ENCODE measurements at places on chromosomes 7 and 10.
A peak's percentile ranks its signal among the peaks of the same experiment; 100 is the strongest.

DNA sequence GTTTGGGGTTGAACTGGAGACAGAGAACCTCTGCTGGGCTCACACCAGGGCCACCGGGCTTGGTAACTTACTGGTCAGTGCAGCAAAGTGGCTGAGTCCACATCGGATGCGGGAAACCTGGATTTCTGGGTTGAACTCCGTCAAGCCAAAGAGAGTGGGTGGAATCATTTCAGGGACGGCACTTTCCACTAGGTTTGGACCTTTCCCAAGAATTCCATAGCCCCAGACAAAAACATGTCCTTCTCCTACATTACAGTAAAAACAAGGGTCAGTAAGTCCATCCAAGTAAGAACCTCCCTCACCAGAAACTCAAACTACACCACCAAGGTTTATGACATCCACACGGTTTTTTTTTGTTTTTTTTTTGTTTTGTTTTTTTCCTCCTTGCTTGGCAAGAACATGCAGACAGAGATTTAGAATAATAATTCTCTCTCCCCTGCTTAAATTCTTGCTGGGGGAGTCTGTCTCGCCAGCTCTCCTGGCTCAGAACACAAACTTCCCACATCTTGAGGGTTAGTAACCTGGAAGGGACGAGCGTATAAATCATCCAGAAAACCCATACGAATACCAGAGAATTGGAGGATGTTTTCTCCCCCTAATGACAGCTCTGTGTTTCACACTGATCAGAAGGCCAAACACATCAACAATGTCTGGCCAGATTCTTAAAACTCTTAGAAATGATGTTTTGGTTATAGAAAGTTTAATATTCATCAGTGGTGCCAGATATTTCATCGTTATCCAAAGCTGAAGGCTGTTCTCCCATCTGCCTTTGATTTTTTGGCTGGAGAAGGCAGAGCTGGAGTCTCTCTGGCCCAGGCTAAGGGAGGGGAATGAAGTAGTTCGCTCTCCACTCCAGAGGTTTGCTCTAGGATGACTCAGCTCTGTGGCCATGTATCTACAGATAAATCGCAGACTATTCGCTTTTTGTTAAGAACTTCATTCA is 17.5 kb downstream of the RCC1L start:
- DNase-seq = peak; percentile 87

DNA sequence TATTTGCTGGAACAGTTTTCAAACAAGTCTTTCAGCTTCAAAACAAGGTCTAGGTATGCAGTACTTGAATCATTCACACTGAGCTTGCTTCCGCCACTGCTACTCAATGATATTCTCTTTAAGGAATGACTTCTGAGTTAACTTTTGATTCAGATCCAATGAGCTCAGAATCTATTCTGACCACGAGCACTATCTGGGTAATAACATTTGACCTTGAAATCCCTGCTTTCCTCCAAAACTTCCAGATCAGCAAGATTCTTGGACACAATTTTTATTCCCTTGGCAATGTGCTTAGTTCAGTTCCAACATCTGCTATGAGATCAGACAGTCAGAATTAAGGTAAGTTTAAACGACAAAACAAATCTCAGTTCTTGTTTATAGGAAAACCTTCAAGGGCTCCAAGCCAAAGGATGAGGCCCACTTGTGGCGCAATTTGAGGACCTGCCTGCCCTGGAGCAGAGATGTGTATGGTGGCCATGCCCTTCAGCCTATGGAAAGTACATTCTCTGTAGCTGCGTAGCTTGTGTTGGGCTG is 87.2 kb downstream of the RNF216 start:
- DNase-seq = peak; percentile 57

GRCh38 chr10:98808282-98808892 is 361.7 kb upstream of the HPS1 start:
- DNase-seq = no peak

DNA sequence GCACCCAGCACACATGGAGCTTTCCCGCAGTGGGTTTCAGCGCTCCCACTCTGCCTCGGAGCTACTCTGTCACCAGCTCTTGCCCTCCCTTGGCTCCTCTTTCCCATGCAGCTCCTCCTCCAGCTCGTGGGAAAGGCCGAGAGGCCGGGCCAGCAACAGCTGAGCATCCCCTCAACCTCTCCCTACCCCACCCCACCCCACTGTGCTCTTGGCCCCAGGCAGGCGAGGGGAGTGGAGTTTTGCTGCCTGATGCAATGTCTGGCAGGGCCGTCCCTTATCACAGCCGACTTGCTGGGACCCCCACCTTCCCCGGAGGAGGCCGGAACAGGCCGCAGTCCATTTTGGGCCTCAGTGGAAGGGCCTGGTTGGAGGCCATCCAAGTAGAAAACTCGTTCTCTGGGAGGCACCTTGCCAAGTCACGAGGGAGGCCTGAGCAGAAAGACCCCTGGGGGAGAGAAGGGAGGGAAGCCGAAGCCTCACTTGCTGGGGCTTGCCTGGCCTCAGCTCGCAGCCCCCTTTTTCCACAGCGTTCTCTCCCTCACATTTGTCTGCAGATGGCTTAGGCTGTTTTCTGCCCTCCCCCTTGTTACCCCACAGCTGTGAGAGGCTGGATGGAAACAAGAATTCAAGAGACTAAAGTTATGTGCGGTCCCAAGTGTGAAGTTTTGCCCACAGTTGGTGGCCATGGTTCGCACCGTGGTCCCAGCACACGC is 35.3 kb downstream of the CHST3 start:
- peak; percentile 78 for DNase-seq

DNA sequence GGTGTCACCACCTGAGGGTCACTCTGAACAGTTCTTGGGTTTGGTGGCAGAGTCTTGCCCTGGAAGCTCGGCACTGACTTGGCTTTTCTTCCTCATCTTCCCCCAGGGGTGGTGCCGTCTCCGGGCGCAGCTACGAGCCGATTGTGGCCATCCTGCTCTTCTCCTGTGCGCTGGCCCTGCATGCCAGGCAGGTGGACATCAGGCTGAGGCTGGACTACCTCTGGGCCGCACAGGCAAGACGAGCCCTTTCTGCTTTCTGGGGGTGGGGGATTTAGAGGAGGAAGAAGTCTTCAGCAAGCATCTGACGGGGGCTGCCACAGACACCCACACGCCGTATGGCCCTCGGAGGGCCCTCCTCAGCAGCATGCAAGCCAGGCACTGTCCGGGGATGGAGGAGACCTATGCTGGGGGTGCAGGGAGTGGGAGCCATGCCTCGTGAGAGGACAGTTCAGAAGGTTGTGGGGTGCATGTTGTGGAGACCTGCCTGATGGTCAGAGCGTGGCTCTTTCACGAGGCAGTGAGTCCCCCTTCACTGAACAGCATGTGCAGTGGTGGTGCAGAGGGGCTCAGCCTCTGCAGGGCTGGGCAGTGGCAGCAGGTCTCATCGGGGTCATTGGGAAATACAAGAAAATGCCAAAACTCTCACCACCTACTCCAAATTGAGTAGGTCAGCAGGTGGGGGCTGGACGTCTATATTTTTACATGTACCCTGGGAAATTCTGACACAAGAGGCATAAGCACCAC is 112.4 kb downstream of the ADCY1 start:
- DNase-seq = peak; percentile 9

DNA sequence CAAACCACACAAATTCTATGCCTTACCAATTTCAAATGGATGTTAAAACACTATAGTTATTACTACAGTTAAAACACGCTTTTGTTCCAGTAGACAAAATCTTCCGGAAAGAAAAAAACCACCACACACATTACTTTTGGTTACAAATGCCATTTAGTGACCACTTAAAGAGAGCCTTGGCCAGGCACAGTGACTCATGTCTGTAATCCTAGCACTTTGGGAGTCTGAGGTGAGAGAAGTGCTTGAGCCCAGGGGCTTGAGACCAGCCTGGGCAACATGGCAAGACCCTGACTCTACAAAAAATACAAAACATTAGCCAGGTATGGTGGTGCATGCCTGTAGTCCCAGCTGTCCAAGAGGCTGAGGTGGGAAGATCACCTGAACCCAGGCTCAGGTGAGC is 7.2 kb downstream of the TNPO3 start:
- DNase-seq = no peak

DNA sequence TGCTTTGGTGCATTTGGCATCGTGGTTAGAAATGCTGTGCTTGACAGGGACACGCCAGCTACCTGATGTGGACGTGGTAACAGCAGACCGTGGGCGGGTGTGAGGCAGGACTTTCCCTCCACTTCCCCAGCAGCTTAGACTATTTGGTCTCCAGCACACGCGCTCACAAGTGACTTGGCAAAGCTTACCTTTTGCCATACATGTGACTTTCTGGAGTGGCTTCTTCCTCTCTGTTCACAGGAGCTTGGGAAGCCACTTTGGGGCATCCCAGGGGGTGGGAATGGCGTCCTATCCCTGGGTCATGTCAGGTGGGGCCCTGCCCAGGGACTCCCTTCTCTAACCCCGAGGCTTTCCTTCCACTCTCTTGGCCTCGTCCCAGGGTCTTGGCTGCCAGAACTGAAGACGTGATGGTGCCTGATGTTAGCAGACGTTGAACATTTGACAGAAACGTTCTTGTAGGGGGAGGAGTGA is 228.7 kb upstream of the KLF6 start:
- DNase-seq = no peak

- peak; percentile 61 for DNase-seq
Observed at GRCh38 chr10:6108631-6109443, 20.0 kb downstream of the RBM17 start.

DNA sequence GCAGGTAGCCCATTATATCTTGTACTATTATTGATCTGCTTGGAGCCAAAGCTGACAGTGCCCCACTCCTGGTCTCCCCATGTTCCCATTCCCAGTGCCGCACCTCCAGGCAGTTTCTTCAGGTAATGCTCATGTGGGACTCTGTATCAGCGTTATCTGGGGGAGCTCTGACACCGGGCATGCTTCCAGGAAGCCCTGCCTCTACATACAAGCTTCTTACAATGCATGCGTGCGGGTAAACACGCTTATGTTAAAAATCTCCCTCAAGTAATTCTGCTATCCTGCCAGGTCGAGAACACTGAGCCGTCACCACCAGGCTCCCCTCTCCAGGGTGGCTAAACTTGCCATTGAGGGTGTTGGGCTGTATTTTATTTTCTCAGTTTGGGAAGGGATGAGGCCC is 61.6 kb upstream of the LBX1 start:
- no peak for DNase-seq

DNA sequence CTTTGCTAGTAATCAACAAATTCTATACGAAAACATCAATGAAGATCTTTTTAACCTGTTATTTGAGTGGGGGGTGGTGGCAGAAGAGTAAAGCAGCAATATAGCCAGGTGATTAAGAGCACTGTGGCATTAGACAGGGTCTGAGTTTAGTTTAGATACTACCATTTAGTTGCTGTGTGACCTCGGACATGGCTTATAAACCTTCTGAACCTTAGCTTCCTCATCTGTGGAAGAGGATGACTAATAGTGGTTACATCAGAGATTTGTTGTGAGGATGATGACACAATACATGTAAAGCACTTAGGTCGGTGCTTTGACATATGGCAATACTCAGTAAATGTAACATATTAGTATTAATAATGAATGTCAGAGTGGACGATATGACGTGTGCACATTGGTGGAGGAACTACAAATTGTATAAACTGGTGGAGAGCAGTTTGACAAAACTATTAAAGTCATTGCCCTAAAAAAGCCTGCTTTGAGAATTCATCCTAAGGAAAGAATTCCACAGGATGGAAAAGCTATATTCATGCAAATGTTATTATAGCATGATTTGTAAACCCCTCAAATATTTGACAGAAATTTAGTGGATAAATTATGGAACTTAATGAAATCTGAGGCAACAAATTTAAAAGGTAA is 24.3 kb downstream of the SPAG6 start:
- no peak for DNase-seq

DNA sequence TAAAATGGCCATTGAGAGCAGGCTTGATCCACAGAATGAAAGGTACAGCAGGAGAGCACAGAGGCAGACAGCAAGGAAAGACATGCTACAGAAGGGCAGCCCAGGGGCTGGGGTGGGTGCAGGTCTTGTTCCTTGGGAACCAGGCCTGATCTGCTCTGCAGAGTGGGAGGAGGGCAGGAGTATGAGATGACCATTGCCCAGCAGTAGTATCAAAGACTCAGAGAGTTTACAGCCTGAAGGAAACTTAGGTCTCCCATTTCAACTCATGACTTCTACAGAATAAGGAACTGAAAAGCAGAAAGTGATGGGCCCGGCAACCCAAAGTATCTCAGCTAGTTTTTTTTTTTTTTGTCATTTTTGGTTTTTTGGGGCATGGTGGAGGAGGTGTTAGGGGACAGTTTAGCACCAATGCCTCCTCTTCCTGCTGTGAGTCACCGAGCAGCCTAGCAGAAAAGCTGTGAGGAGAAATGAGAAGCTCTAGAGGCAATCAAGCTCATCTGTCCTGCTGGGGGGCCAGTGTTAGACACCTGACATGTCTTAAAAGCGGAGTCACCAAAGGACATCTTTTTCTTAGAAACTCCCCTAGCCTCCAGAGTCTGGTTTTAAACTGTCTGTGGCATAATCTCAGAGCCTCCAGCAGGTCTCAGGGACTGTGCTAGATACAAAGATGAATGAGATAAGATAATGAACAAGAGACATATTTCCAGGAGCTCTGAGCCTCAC is 34.3 kb upstream of the HERPUD2 start:
- DNase-seq = no peak

GRCh38 chr7:84040355-84040754 is 154.2 kb downstream of the SEMA3A start:
- no peak for DNase-seq

DNA sequence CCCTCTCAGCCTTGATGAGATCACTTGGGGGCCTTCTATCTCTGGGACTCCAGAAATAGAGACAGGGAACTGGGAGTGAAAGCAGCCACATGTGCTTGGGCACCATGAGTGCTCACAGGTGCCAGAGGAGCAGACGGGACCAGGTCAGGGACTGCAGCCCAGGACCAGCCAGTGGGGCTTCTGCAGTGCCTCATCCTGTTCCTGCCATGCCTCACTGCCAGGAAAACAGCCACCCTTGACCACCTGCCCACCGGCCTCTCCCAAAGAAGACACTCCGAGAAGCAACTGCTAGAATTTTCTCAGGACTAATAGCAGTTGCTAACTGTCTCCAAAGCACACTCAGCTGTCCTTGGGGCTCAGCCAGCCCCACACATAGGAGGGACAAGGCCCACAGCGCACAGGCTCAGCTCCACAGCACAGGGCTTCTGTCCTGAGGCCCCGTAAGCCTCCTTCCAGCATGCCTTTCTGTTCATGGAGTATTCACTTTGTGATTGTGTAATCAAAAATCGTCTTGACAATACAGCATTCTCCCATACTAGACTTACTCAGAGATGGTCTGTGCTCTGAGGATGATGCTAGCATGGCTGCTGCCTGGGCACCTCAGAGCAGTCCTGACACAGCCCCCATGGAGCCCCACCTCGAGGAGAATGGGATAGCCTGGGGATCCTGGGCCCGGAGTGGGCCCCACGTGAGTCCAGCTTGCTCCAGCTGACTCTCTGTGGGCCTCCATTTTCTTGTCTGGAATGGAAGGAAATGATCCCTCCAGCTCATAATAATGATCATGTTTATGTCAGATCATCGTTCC is 115.7 kb upstream of the RET start:
- peak; percentile 8 for DNase-seq

GRCh38 chr7:130944997-130945396 is 211.0 kb upstream of the KLF14 start:
- no peak for DNase-seq

Measured in AG20443 (cell line).